Epithelial cell of umbilical artery (primary cell): ENCODE measurements at places on chromosomes 1 and 21. TPM values are rescaled to one million over a fixed set of nuclear protein-coding genes. Genes with fewer than 3 reads are reported as not detected.

TFF2 gene
- not detected in 2 replicates for total RNA-seq

AADACL3 gene
- total RNA-seq: not detected in 2 replicates

COPA gene
- total RNA-seq: 259 and 315 TPM in 2 replicates

OR2T35 gene
- total RNA-seq: not detected in 2 replicates

F5 gene
- not detected in 2 replicates for total RNA-seq

DNAI4 gene
- 1.9 and 3.8 TPM in 2 replicates for total RNA-seq

ZFYVE9 gene
- total RNA-seq: 26.6 and 31.3 TPM in 2 replicates

S100A7A gene
- not detected in 2 replicates for total RNA-seq

ADPRS gene
- 39.3 and 42.2 TPM in 2 replicates for total RNA-seq

GUCA2B gene
- not detected in 2 replicates for total RNA-seq

AQP10 gene
- total RNA-seq: under 0.01 TPM in 1 of 2 replicates, not detected in the other

PGLYRP3 gene
- total RNA-seq: not detected in 2 replicates

DMRTA2 gene
- not detected in 2 replicates for total RNA-seq

SLC37A1 gene
- 8.7 and 9.4 TPM in 2 replicates for total RNA-seq

PRAMEF27 gene
- not detected in 2 replicates for total RNA-seq

KLHL12 gene
- total RNA-seq: 28.3 and 35.6 TPM in 2 replicates

DCLRE1B gene
- total RNA-seq: 1.9 and 2.3 TPM in 2 replicates

LAPTM5 gene
- total RNA-seq: 4.1 and 9.7 TPM in 2 replicates

FCRL6 gene
- under 0.01 and 0.30 TPM in 2 replicates for total RNA-seq

PLXNA2 gene
- total RNA-seq: 41.5 and 78.9 TPM in 2 replicates

TNFRSF1B gene
- total RNA-seq: 20.8 and 33.0 TPM in 2 replicates

SAMD11 gene
- total RNA-seq: under 0.01 and 0.32 TPM in 2 replicates

CD48 gene
- not detected in 2 replicates for total RNA-seq

PHF13 gene
- total RNA-seq: 7.8 and 9.6 TPM in 2 replicates

MR1 gene
- total RNA-seq: 1.3 and 2.1 TPM in 2 replicates

PRDM16 gene
- 1.9 and 2.7 TPM in 2 replicates for total RNA-seq

FNDC5 gene
- total RNA-seq: not detected in 2 replicates

CRYZL1 gene
- total RNA-seq: 27.3 and 38.0 TPM in 2 replicates

ADGRB2 gene
- total RNA-seq: 1.1 and 1.9 TPM in 2 replicates

UMODL1 gene
- total RNA-seq: not detected in 2 replicates

PAQR6 gene
- under 0.01 and 0.15 TPM in 2 replicates for total RNA-seq

ADCY10 gene
- under 0.01 TPM in 2 replicates for total RNA-seq

AIRE gene
- under 0.01 and 0.15 TPM in 2 replicates for total RNA-seq

FNDC10 gene
- 0.15 and 0.65 TPM in 2 replicates for total RNA-seq
